Regular cardiac myocyte (primary cell): ENCODE measurements at places on chromosomes 3 and 15. TPM values are rescaled to one million over a fixed set of nuclear protein-coding genes. Genes with fewer than 3 reads are reported as not detected.

Gene GPR149
- not detected in 2 replicates for total RNA-seq

Gene ADPRH
- total RNA-seq = 5.6 and 7.5 TPM in 2 replicates

Gene ARRDC4
- 11.8 and 16.3 TPM in 2 replicates for total RNA-seq

Gene CADM2
- total RNA-seq = 0.85 TPM in 1 of 2 replicates, not detected in the other

Gene CFAP100
- total RNA-seq = not detected in 2 replicates

Gene NPAP1
- total RNA-seq = under 0.01 TPM in 1 of 2 replicates, not detected in the other

Gene RUVBL1
- 47.1 and 115 TPM in 2 replicates for total RNA-seq

Gene SLC6A1
- total RNA-seq = under 0.01 TPM in 1 of 2 replicates, not detected in the other

Gene WDR48
- 33.5 and 42.8 TPM in 2 replicates for total RNA-seq

Gene ZDHHC23
- total RNA-seq = 3.1 and 3.5 TPM in 2 replicates

Gene SPSB4
- total RNA-seq = not detected in 2 replicates

Gene TMEM207
- not detected in 2 replicates for total RNA-seq

Gene GOLGA6A
- under 0.01 and 0.28 TPM in 2 replicates for total RNA-seq

Gene ICE2
- total RNA-seq = 16.6 and 24.3 TPM in 2 replicates

Gene EPHB1
- total RNA-seq = 0.56 and 1.5 TPM in 2 replicates
